ENCODE measurements at places on chromosomes 7 and 10. TPM values are rescaled to one million over a fixed set of nuclear protein-coding genes. Genes with fewer than 3 reads are reported as not detected.

ASB15 gene
- not detected for total RNA-seq

PILRB gene
- 32.7 TPM for total RNA-seq

CHRM2 gene
- total RNA-seq: not detected

CFAP69 gene
- total RNA-seq: 3.2 TPM

CALHM2 gene
- 4.9 TPM for total RNA-seq

ADAM22 gene
- total RNA-seq: 0.34 TPM

TMEM229A gene
- total RNA-seq: not detected

FAM180A gene
- not detected for total RNA-seq

ATOH7 gene
- total RNA-seq: 0.19 TPM

GLCCI1 gene
- 1.2 TPM for total RNA-seq

GNAI1 gene
- total RNA-seq: 39.2 TPM

FXYD4 gene
- not detected for total RNA-seq

FBXL15 gene
- total RNA-seq: 8.4 TPM

PDZD7 gene
- 0.71 TPM for total RNA-seq

PPP1R17 gene
- total RNA-seq: not detected

FEZF1 gene
- not detected for total RNA-seq

NPFFR1 gene
- total RNA-seq: 0.01 TPM

MMP21 gene
- 0.03 TPM for total RNA-seq

OIT3 gene
- not detected for total RNA-seq

SLC18A2 gene
- 0.05 TPM for total RNA-seq

STAMBPL1 gene
- 32.7 TPM for total RNA-seq

DRGX gene
- total RNA-seq: not detected

TDRD1 gene
- total RNA-seq: not detected

Measured in A549 treated with DMSO at 1 μM for 4 hours (cell line).